ENCODE measurements at places on chromosomes 16 and 17. TPM values are rescaled to one million over a fixed set of nuclear protein-coding genes. Genes with fewer than 3 reads are reported as not detected.

The STX1B gene
- 2.6 TPM for total RNA-seq

The CCDC78 gene
- 3.8 TPM for total RNA-seq

The CLEC3A gene
- total RNA-seq = not detected

The NAA60 gene
- total RNA-seq = 15.3 TPM

The EMC6 gene
- 14.7 TPM for total RNA-seq

The SIRT7 gene
- 27.1 TPM for total RNA-seq

The ABCC12 gene
- total RNA-seq = 0.15 TPM

The GPRC5B gene
- total RNA-seq = 4.4 TPM

The TBC1D3C gene
- not detected for total RNA-seq

The SLC16A6 gene
- total RNA-seq = 0.15 TPM

The KRTAP9-2 gene
- total RNA-seq = not detected

The CCT6B gene
- total RNA-seq = 1.0 TPM

The GLOD4 gene
- total RNA-seq = 45.2 TPM

The DOC2A gene
- total RNA-seq = 1.2 TPM

The SMTNL2 gene
- total RNA-seq = 1.2 TPM

The CES3 gene
- total RNA-seq = 1.9 TPM

The GRIN2A gene
- under 0.01 TPM for total RNA-seq

The DNAI2 gene
- not detected for total RNA-seq

The SPATA32 gene
- total RNA-seq = not detected

The SCARF1 gene
- total RNA-seq = 0.83 TPM

The TBX6 gene
- total RNA-seq = under 0.01 TPM

The ITGAL gene
- not detected for total RNA-seq

The NLRC3 gene
- total RNA-seq = 0.15 TPM

The UTS2R gene
- total RNA-seq = 0.15 TPM

The KRT38 gene
- total RNA-seq = not detected

The FAM20A gene
- 25.1 TPM for total RNA-seq

The PEX12 gene
- total RNA-seq = 10.4 TPM

The SEC14L5 gene
- 2.0 TPM for total RNA-seq

The CD300LF gene
- not detected for total RNA-seq

The ESRP2 gene
- 0.99 TPM for total RNA-seq

The AANAT gene
- total RNA-seq = 0.17 TPM

The ABAT gene
- total RNA-seq = 1.9 TPM

The SULT1A1 gene
- total RNA-seq = 0.58 TPM

The STX8 gene
- 137 TPM for total RNA-seq

The MRPL12 gene
- 12.4 TPM for total RNA-seq

The PDILT gene
- not detected for total RNA-seq

The SLC4A1 gene
- total RNA-seq = not detected

The MT3 gene
- total RNA-seq = not detected

The SLC52A1 gene
- total RNA-seq = not detected

The SPN gene
- not detected for total RNA-seq

The NPB gene
- total RNA-seq = 2.5 TPM

The OTOA gene
- 0.17 TPM for total RNA-seq

The VMO1 gene
- 1.0 TPM for total RNA-seq

The FNDC8 gene
- total RNA-seq = not detected

The MYADML2 gene
- total RNA-seq = not detected

The MMP28 gene
- total RNA-seq = not detected
